ENCODE measurements at places on chromosomes 12 and 14.

GRCh38 chr12:30447061-30447750, 248.5 kb downstream of the IPO8 start:
- no peak overlapping the region for H3K4me3 ChIP-seq
- H3K27ac ChIP-seq: no peak overlapping the region
- DNase-seq: no peak
- no peaks in the 10 kb centered on the region for H3K4me1 ChIP-seq
- H3K27me3 ChIP-seq: no peaks in the 10 kb centered on the region

DNA sequence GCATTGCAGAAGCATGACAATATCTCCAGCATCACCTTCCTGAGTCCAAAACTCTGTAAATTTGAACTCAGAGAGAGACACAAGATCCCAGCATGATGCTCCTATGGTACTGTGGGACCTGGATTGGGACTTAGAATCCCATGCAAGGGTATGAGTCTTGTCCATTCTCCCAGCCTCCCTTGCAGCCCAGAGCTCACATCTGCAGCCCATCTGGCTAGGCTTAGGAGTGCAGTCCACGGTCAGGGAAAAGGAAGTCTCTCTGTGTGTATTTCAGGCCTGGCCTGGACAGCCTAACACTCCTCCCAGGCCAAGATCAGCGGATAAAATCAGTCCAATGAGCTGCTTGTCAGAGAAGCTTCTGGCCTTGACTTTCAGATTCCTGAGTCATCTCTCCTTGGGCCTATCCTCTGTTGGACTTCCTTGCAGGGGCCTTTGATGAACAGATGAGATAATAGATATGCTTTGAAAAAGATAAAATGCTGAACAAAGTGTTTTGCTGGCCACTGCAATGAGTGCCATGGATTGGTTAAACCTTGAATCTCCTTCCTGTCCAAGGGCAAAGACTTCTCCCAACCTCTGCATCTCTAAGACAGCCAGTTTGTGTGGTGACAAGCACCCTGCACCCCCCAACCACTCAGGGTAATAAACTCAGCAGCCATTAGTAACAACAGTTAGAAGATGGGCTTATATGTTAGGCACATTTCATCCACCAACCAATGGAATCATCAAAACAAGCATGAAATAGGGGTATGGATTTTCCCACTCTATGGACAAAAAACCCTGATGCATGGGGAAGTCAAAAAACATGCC, 412.8 kb upstream of the TBX3 start:
- no peaks in the 10 kb centered on the region for H3K36me3 ChIP-seq
- H3K27me3 ChIP-seq: no peaks in the 10 kb centered on the region
- no peaks in the 10 kb centered on the region for H3K4me1 ChIP-seq
- DNase-seq: no peak
- no peak overlapping the region for H3K4me3 ChIP-seq

DNA sequence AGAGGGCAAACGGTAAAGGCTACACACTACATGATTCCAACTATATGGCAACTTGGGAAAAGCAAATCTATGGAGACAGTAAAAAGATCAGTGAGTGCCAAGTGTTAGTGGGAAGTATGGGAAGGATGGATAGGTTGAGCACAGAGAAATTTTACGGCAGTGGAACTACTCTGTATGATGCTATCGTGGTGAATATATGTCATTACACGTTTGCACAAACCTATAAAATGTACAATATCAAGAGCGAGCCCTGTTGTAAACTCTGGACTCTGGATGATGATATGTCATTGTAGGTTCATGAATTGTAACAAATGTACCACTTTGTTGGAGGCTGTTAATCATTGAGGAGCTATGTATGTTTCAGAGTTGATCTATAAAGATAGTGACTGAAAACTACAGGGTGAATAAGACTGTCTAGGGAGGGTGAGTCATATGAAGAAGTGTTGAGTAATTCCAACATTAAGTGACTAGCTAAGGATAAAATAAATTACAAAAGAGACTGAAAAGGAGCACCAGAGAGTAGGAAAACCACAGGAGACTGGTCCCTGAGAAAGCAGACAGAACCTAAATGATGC, 349.2 kb upstream of the LMO3 start:
- H3K36me3 ChIP-seq: no peaks in the 10 kb centered on the region
- no peak overlapping the region for H3K27ac ChIP-seq

DNA sequence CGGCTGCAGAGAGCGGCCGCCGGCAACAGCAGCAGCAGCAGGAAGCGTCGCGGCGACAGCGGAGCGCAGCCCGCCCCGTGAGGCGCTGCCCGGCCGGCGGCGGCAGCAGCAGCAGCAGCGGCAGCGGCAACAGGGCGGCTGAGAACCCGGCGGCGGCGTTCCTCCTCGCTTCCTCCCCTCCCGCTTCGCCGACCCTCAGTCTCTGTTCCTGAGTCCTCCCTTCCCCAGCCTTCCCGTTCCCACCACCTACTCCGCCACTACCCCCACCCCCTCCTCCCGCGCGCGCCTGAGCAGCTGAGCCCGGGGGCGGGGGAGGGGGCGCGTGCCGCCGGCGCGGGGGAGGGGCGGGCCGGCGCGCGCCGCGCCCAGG, 310 bp downstream of the BICDL1 start:
- H3K36me3 ChIP-seq: no peaks in the 10 kb centered on the region

DNA sequence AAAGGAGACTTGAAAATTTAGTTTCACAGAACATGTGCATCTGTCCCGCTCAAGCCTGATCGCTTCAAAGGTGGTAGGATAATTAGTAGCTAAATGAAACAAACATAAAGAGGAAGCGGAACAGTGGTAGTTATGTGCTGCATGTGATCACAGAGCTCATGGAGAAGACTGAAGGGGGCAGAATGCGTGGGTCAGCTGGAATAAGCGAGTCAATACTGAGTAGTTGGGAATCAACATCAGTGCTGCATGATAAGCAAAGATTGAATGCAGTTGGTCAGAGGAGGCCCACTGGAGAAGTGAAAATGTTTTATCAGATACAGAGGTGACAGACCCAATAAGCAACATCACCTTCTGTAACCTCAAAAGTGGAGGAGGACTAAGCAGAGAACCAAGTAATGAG, 95.1 kb upstream of the RFX4 start:
- H3K27ac ChIP-seq: no peak overlapping the region
- no peak overlapping the region for H3K4me3 ChIP-seq
- no peaks in the 10 kb centered on the region for H3K27me3 ChIP-seq
- H3K36me3 ChIP-seq: no peaks in the 10 kb centered on the region

DNA sequence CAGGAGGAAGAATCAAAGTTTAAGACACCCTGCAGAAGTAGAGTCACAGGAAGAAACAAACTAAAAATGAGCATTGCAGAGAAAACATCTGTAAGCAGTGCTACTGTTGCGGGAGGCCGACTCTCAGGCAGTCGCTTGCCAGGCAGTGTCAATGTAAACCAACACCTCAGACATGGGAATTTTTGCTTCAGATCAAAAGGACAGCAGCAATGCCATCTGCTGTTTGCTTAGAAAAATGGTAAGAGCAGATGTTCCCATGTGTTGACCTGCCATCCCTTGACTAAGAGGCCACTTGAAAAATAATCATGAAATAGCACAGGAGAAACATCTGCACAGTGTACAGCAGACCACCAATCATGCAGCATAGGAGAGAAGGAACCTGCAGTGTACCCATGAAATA, 196.6 kb downstream of the SLC25A21 start:
- H3K4me3 ChIP-seq: no peak overlapping the region
- H3K36me3 ChIP-seq: no peaks in the 10 kb centered on the region
- H3K27me3 ChIP-seq: no peaks in the 10 kb centered on the region
- DNase-seq: no peak

- DNase-seq: no peak
- H3K36me3 ChIP-seq: no peaks in the 10 kb centered on the region
- H3K27ac ChIP-seq: no peak overlapping the region
- H3K4me3 ChIP-seq: no peak overlapping the region
- H3K4me1 ChIP-seq: peaks cover 17% of the 10 kb centered on the region
Measured at GRCh38 chr14:55585854-55586253, 5.8 kb downstream of the KTN1 start.

DNA sequence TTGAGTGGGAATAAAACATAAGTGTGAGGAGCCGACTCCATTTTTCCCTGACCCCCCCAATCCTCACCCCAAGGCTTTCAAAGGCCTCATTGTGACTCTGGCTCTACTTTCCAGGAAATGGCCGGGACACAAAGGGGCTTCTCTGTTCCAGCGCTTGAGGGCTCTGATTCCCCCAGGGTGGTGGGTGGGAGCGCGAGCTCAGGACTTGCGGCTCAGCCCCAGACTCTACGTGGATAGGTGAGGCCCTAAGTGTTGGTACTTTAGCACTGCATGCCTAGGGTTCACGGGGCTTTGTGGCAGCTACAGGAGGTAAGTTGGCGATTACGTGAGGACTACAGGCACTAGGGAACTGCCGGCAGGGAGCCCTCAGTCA, 553 bp downstream of the CNPY2 start:
- H3K36me3 ChIP-seq: peaks cover 17% of the 10 kb centered on the region
- peak overlapping the region; percentile 80 for H3K4me3 ChIP-seq
- H3K27me3 ChIP-seq: no peaks in the 10 kb centered on the region
- peak overlapping the region; percentile 93 for H3K27ac ChIP-seq

Measured in effector memory CD4-positive, alpha-beta T cell (primary cell).